AG04450 (cell line): ENCODE measurements at places on chromosomes 13 and 19.

- DNase-seq: no peak
Observed at GRCh38 chr19:35559281-35559659, 4.2 kb downstream of the ATP4A start.

DNA sequence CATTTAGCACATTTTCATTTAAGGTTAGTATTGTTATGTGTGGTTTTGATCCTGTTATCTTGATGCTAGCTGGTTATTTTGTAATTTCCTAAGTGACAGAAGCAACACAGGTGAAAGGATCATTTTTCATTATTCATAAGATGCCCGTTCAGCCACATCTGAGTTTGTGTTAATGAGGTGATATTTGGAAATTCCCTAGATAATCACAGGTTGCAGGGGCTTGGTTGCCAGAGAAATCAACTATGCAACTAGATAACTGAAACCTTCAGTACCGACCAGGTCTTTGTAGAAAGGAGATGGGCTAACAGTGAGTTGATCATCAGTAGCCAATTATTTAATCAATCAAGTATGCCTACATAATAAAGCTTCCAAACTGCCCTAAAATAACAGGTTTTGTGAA is 121.3 kb upstream of the UFM1 start:
- no peak for DNase-seq

GRCh38 chr19:41957838-41958366 is 1.2 kb downstream of the RABAC1 start:
- DNase-seq: peak; percentile 46

DNA sequence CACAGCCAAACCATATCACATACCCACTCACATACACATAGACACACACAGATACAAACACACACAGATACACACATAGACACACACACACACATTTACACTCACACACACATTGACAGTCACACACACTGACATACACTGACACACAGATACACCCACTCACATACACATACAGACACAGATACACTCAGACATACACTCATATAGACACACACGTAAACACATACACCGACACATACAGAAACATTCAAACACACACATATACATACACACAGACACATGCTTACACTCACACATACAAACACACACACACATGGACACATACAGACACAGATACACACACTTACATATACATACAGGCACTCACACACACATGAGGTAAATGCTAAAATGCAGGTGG is 30.2 kb downstream of the GJA3 start:
- DNase-seq: no peak

- DNase-seq: no peak
Observed at GRCh38 chr19:42052241-42052863, 17.7 kb downstream of the GRIK5 start.

- no peak for DNase-seq
Observed at GRCh38 chr19:6066661-6067646, 43.3 kb downstream of the RFX2 start.

GRCh38 chr13:53250272-53250875 is 221.8 kb downstream of the OLFM4 start:
- DNase-seq: peak; percentile 32

- DNase-seq: no peak
Observed at GRCh38 chr19:50489461-50490011, 12.9 kb upstream of the GARIN5A start.

DNA sequence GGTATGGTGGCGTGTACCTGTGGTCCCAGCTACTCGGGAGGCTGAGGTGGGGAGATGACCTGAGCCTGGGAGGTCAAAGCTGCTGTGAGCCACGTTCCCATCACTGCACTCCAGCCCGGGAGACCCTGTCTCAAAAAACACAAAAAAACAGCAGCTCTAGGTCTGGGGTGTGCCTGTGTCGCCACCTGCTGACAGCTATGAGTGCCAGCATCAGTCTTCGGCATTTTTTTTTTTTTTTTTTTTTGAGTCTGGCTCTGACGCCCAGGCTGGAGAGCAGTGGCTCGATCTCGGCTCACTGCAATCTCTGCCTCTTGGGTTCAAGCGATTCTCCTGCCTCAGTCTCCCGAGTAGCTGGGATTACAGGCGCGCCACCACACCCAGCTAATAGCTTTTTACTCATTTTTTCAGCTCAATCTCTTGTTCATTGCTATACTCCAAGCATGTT is 10.1 kb downstream of the AP2S1 start:
- no peak for DNase-seq
